ENCODE measurements at places on chromosomes 13 and 19. TPM values are rescaled to one million over a fixed set of nuclear protein-coding genes. Genes with fewer than 3 reads are reported as not detected.

Gene NXNL1
- not detected for total RNA-seq

Gene SH2D3A
- total RNA-seq = 26.4 TPM

Gene CCDC106
- 6.3 TPM for total RNA-seq

Gene SYCN
- not detected for total RNA-seq

Gene ZNF541
- 0.22 TPM for total RNA-seq

Gene NLRP11
- total RNA-seq = not detected

Gene HS6ST3
- 0.89 TPM for total RNA-seq

Gene CEP89
- 12.6 TPM for total RNA-seq

Gene PNMA8A
- total RNA-seq = 0.80 TPM

Gene CYP4F2
- 9.1 TPM for total RNA-seq

Gene ZNF665
- total RNA-seq = 3.2 TPM

Gene FPR3
- 3.6 TPM for total RNA-seq

Gene VSTM2B
- not detected for total RNA-seq

Gene SLITRK6
- total RNA-seq = 3.6 TPM

Gene ZNF865
- 18.5 TPM for total RNA-seq

Gene ATXN8OS
- total RNA-seq = 0.25 TPM

Gene ACER1
- total RNA-seq = not detected

Gene KDELR1
- 200 TPM for total RNA-seq

Gene URAD
- 17.9 TPM for total RNA-seq

Gene LCP1
- 35.1 TPM for total RNA-seq

Gene ZNF790
- total RNA-seq = 4.9 TPM

Gene ZNF552
- total RNA-seq = 18.7 TPM

Gene GARIN5B
- total RNA-seq = not detected
